ENCODE measurements at places on chromosomes 4 and X.

DNA sequence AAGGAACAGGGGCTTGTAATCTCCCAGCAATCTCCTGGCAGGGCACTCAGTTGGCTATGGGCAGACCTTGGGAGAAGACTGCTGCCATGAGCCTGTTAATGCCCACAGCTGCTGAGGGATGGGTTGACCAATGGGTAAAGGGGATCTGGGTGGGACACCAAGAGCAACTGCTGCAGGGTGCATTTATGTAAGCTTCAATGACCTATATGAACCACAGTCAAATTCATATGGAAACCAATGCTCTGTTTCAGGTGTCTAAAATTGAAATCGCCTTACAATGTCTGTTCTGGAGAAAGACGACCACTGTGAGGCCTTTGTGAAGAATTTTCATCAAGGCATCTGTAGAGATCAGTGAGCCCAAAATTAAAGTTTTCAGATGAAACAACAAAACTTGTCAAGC, 6.1 kb downstream of the EPGN start:
- no peak for DNase-seq

GRCh38 chr4:62531264-62531663, 1331.1 kb downstream of the ADGRL3 start:
- DNase-seq: no peak

DNA sequence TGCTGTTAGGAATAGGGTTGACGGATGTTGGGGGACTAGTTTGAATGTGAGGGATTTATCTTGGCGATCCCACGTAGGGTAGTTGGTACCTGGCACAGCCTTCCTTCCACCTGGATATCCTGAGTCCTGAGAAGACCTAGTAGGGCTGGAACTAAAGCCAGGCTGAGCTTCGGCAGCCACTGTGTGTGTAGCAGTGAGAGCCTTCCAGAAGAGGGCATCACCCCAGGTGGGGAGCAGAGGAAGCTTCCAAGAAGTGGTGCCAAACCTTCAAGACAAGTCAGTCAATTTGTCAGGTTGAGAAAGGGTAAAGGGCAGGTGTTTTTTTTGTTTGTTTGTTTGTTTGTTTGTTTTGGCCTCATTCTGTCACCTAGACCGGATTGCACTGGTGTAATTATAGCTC, 1.2 kb upstream of the FGFBP2 start:
- no peak for DNase-seq

DNA sequence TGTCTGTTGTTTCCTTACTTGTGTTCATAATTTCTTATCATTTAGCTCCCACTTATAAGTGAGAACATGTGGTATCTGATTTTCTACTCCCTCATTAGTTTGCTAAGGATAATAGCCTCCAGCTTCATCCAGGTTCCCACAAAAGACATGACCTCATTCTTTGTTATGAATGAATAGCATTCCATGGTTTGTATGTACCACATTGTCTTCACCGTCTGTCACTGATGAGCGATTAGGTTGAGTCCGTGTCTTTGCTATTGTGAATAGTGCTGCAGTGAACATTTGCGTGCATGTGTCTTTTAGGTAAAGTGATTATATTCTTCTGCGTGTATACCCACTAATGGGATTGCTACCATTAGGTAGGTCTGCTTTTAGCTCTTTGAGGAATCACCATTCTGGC, 624.3 kb upstream of the EPHA5 start:
- no peak for DNase-seq

- DNase-seq: no peak
Measured at GRCh38 chr4:26268246-26268645, 52.6 kb upstream of the RBPJ start.

- DNase-seq: no peak
Measured at GRCh38 chrX:141175786-141176185, 1.1 kb downstream of the LDOC1 start.

DNA sequence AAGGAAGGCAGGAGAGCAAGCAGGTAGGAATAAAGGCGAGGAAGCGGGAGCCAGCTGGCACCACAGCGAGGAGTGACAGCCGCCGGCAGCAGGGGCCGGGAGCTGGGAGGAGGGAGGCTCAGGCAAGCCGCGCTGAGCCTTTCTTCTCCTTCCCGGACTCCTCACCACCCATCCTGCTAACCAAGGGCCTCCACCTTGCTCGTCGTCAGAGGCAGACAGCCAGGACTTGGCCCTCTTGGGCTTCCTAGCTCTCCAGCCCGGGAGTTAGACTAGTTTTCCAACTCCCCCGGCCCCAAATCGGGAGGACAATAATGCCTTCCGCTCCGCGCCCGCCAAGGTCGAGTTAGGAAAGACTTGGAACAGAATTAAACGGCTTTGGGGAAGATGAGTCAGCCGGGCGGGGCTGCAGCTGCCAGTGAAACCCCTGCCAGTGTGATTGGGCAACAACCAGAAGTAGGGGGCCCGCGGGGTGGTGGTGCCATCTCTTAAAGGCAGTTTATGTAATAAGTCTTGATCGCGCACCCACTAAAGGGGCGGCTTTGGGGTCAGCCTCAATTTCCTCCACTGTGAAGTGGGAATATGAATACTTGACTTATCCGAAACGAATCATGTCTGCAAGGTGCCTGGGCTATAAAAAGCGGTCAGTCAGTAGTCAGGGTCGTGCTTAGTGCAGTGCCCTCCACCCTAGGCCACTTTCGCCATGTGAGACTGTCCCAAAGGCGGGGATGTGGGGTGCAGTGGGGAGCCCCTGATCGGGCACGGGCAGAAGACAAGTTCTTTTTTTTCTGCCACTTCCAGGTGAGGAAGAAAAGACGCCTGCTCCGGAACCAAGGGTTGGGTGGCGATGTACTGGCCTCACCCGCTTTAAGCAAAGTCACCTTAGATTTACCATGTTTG, 6.7 kb upstream of the HSD17B10 start:
- peak; percentile 5 for DNase-seq

- no peak for DNase-seq
Measured at GRCh38 chr4:184097241-184097605, 120.5 kb downstream of the ENPP6 start.

- DNase-seq: no peak
Measured at GRCh38 chr4:93813092-93813491, 15.5 kb upstream of the ATOH1 start.

- no peak for DNase-seq
Measured at GRCh38 chr4:60945641-60946040, 254.5 kb upstream of the ADGRL3 start.

- DNase-seq: no peak
Measured at GRCh38 chr4:80806472-80806871, 224.0 kb upstream of the BMP3 start.

DNA sequence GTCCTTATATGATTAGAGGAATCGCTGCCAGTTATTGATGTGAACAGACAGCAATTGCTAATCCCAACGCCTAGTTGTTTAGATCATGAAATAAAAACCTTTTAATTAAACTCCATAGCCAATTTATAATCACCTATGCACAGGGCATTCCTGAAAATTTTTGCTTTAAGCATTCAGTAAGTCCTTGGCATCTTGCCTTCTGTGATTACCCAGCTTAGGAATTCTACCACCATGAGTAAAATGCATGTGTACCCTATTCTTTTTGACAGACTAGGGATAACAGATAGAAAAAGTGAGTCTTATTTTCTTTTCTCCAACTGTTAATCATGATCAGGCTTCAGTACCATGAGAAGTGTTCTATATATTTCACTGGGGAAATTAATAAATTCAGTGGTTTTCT, 995.3 kb upstream of the GRIA3 start:
- no peak for DNase-seq

GRCh38 chr4:128871948-128872347, 62.4 kb downstream of the JADE1 start:
- no peak for DNase-seq

DNA sequence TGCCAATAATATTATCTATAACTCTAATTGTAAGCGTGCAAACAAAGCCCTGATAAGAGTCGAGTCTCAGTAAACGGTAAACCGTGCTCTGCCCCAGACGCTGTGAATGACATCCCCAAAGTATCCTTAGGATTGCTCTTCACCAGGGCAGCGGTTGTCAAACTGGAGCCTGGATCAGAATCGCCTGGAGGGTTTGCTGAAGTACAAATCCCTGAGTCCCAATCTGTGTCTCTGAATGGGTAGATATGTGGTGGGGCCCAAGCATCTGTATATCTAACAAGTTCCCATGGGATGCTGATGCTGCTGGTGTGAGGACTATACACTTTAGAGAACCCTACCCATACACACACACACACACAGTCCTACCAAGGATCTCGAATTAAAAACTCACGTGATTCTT, 813 bp upstream of the APBB2 start:
- no peak for DNase-seq

DNA sequence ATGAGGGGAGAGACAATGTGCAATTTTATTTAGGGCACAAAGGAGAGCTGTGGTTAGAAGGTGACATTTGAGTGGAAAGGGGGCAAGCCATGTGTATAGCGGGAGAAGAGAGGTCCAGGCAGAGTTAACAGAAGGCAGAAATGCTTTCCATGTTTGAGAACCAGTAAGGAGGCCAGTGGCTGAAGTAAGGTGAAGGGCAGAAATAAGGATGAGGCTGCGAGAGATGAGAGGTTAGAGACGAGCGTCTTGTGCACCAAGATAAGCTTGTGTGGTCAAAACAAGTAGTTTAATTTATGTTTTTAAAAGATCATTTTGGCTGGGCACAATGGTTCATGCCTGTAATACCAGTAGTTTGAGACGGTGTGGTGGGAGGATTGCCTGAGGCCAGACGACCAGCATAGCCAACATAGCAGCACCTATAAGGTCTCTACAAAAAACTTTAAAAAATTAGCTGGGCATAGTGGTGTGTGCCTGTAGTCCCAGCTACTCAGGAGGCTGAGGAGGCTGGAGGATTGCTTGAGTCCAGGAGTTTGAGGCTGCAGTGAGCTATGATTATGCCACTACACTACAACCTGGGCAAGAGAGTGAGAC, 8.5 kb downstream of the HTT start:
- DNase-seq: no peak

DNA sequence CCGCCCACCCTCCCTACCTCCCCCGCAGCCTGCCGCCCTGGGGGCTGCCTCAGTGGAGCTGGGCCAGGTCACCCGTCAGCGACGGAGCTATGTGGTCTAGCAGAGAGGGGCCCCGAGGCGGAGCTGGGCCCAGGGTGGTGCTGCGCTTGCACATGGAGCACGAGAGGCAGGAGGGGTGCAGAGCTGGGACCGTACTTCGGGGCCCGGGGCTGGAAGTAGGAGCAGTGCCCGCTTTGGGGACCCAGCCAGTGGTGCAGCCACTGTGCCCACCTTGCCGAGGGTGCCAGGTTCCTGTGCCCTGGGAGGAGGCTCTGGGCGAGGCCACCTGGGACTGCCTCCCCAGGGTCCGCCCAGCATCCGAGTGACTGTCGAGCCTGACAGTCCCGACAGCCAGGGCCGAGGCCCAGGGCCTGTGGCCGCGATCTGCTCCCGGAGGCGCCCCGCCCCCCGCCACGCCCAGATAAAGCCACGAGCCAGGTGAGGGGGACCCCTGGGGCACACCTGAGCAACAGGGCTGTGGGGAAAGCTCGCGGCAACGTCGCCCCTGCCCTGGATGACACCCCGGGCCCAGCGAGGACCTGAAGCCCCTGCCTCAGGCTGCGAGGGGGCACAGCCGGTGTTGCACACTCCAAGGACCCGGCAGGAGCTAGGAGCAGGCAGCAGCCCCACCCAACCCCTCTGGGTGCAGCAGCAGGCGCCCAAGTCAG, 117.5 kb downstream of the DNAAF6 start:
- DNase-seq: no peak

DNA sequence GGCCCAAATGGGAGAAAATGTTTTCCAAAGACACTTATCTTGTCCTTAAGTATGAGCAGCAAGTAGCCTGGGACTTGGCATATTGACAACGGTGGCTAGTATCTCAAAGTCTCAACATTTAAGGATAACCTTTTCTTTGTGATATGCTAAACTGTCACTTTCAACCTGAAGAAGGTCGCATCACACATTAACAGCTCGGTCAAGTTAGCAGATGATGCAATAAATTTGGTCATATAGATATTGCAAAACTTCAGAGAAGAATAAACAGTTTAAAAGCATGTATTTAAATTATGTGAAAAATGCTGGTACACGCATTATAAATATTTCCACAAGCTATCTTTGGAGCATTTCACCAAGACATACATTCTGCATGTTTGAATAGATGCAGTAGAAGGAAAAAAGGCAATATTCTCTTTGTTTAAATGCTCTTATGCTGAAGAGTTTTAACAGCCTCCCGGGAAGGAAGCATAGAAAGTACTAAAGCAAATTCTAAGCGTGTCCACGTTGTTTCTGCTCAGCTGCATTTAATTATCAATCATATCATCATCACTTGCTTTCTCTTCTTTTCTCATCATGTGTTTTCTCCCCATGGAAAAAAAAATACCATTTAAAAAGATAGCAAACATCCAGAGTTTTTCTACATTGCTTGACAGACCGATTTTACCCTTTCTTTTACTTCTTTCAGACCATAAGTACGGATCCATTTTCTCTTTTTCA, 24.2 kb downstream of the ARHGAP6 start:
- no peak for DNase-seq

DNA sequence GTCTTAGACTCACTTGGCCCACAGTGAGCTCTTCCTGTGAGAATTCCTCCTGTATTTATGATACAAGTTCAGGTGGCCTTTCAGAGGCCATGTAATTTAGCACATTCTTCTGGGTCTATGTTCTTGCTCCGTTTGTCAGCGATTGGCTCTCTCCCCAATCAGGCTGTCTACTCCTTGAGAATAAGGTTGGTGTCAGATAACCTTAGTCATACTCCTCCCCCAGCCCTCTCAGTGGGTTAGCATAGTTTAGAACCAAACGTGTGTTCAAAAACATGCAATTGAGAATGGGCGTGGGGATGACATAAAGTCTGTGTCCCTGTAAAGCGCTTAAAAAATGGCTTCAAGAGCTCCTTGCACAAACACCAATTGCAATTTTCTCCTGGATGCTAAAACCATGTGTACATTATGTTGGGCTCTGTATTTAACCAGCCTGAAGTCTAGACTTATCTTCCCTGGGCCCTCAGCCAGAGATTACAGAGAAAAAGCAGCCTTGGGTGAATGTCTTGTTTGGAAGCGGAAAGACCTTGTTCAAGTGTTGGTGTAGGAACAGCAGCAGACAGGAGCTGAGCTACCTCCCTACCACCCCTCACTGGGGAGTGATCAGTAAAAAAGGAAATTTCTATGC, 9.9 kb upstream of the CT47C1 start:
- DNase-seq: no peak

- DNase-seq: no peak
Measured at GRCh38 chrX:150202641-150203247, 160.4 kb upstream of the MAMLD1 start.

- no peak for DNase-seq
Measured at GRCh38 chr4:165514739-165515138, 135.9 kb downstream of the CPE start.

DNA sequence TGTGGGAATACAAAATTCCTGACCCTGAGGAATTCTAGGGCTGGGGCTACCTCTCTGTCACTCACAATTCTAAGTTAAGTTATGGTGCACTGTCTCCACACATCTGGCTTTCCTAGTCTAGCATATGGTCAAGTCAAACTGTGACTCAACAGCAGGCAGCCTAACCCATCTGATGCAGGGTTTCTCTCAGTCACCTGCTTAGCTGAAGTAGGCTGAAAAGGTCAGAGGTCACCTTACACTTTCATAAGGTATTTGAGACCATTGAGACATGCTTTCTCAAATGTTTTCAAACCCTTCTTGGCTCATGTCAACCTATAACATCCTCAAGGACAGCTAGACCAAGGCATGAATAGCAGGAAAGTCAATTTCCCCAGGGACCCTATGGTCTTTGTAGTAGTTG, 196.5 kb upstream of the STK26 start:
- DNase-seq: no peak
